ENCODE measurements at places on chromosomes 7 and 10. TPM values are rescaled to one million over a fixed set of nuclear protein-coding genes. Genes with fewer than 3 reads are reported as not detected.
A peak's percentile ranks its signal among the peaks of the same experiment; 100 is the strongest.

GRCh38 chr10:76514321-76514720 lies 1082.9 kb downstream of the LRMDA start:
- no peak for DNase-seq

GRCh38 chr10:24333736-24334135 lies 124.8 kb downstream of the KIAA1217 start:
- DNase-seq: no peak

DNA sequence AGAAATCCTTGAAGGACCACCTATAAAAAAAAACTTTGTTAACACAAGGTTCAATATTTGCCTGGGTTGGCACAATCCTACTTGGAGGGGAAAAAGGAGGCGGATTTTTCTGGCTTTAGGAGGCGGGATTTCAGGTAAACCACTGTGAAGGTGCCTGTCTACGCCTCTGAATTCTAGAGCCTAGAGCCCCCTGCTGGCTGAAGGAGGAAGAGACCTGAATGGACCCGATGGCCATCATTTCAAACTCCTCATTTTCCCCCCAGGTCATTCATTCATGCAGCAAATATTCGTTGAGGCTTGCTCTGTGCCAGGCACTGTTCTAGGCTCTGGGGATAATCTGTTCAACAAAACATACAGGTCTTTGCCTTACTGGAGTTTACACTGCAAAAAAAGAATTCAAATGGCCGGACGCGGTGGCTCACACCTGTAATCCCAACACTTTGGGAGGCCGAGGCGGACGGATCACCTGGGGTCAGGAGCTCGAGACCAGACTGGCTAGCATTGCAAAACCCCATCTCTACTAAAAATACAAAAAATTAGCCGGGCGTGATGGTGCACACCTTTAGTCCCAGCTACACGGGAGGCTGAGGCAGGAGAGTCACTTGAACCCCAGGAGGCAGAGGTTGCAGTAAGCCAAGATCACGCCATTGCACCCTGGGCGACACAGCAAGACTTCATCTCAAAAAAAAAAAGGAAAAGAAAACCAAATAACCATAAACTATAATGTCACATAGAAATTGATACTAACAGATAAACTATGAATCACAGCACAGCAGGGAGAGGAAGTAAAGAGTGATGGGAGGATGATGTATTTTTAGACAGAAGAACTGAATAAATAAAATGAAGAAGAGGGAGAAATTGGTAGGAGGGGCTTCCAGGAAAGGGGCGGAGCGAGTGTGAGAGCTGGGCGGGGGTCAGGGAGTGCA lies 90.1 kb upstream of the NFE2L3 start:
- peak; percentile 56 for DNase-seq

- DNase-seq: no peak
Measured at GRCh38 chr7:36236073-36236472, 83.0 kb downstream of the EEPD1 start.

GRCh38 chr7:124630395-124630794 lies 135.2 kb downstream of the GPR37 start:
- no peak for DNase-seq

DNA sequence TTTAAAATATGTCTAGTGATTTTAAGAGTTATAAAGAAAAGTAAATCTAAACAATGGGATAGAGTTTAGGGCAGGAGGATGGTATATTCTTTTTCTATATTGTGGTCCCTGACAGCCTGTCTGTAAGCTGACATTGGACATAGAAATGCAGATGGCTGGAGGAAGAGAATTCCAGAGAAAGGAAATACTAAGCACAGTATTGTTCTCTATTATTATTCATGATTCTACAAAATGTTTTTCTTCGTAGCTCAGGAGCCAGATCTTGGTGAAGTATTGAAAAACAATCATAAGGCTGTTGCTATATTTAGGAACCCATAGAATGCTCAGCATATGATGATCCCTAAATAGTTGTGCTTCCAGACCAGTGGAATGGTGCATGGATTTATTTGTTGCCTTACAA lies 117.0 kb upstream of the FAM3C start:
- DNase-seq: no peak

- DNase-seq: no peak
Measured at GRCh38 chr10:44398747-44399658, 14.1 kb upstream of the CXCL12 start.

- DNase-seq: no peak
Measured at GRCh38 chr10:36253731-36254130, 611.6 kb upstream of the FZD8 start.

The PNLIPRP2 gene
- total RNA-seq: 0.82 TPM

DNA sequence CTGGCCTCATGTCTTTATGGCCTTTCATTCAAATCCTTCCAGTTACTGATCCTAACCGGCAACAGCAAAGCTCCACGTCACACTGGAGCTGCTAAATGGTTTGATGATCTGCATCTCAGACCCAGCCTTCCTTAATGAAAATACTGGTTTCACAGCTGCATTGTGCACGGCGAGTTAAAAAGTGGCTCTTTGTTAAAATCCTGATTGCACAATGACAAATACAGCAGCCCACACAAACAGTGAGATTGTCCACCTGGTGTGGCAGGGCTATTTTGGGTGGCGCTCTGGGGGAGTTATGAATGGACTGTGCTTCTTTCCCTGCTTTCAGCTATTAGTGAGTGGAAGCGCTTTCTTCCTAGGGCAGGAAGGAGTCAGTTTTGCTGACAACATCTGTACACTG lies 63.4 kb upstream of the C1QL3 start:
- DNase-seq: no peak

The MYOZ1 gene
- total RNA-seq: not detected

GRCh38 chr10:59622320-59623132 lies 87.1 kb downstream of the SLC16A9 start:
- peak; percentile 4 for DNase-seq

DNA sequence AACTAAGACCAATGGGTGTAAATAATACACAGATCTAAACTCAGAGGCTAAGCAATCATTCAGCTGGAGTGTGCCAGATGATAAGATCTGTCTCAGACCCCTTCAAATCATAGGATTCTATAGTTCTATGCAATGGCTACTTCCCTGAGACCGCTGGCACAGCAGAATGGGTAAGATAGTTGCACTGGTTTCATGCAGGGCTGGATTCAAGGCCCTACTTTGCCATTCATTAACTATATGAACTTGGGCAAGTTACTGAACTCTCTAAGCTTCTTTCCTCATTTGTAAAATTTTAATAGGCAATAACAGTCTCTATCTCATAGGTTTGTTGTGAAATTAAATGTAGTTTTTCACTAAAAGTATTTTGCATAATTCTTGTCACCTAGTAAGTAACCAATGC lies 62.0 kb downstream of the TFEC start:
- no peak for DNase-seq

DNA sequence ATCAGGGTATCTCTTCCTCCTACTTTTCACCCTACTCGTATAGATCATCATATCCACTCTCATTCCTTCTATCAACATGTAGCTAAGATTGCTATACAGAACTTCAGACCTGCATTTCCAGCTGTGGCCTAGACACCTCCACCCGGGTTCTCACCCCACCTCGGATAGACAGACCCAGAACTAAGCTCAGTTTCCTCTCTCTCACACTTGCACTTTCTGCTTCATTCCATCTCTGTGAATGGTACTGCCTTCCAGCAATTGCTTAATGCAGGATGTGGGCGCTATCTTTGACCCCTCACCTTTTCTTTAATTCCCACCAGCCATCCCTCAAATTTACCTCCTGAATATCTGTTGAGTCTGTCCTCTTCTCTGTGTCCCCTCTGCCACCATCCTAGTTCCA lies 35.7 kb downstream of the AGK start:
- no peak for DNase-seq

DNA sequence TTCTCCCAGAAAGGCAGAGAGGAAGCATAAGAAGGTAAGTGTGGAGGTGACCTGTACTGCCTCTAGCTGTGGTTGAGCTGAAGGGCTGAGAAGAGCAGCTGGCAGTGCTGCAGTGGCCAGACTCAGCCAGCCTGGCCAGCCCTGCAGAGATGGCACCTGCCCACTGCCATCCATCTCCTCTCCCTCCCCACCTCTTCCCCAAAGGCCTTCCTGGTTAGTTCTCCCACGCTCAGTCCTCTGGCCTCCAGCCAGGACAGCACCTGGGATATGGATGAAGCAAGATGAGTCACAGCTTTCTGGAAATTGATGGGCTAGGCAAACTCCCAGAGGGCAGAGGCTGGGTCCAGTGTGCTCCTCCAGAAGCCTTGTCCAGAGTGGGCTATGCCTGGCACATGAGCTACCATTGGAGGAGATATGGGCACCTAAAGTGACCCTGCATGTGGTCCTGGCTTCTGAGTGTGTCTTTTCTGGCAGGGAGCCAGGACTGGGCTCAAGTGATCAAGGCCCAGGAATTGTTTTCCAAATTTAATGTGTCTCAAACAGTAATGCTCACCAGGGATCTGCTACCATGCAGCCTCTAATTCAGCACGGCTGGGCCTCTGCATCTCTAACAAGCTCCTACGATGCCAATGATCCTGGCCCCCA lies 81.0 kb upstream of the CACUL1 start:
- DNase-seq: no peak

The SSMEM1 gene
- total RNA-seq: not detected

The PSTK gene
- 5.2 TPM for total RNA-seq

GRCh38 chr10:61903221-61903927 lies 1.9 kb downstream of the ARID5B start:
- peak; percentile 55 for DNase-seq

DNA sequence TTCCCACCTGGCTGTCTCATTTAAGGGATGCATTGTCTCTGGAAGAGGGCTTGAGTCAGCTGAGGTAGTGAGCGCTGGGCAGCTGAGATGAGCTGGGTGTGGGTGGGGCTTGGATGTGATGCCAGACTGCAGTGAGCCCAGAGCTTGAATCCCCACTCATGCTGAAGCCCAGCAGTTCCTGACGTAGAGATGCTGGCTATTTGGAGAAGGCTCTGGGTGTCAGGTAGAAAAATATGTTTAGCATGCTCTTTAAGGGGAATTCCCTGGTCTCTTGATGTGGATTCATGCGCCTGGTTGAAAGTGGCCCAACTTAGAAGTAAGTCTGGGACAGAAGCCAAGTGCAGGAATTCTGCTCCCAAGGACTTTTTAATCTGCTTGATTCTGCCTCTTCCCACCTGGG lies 241.5 kb upstream of the IGFBP3 start:
- no peak for DNase-seq

DNA sequence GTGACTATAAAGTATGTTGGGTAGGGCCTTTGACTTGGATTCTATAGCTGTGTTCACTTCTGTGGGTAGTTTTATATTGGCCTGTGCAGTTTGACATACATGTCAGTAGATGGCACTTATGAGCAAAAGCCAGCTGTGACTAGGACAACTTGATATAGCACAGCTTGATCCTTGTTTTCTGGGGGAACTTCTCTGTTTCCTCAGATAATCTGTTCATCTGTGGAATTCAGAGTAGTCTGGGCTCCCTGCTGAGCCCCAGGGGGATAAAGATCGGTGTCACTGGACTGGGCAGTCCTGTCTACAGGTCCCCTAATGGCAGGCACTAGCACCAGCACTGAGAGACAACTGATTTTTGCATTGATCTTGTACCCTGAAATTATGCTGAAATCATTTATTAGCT lies 25.4 kb downstream of the CYP2C9 start:
- no peak for DNase-seq

The ATP6V0A4 gene
- total RNA-seq: not detected

The TLL2 gene
- total RNA-seq: 0.15 TPM

DNA sequence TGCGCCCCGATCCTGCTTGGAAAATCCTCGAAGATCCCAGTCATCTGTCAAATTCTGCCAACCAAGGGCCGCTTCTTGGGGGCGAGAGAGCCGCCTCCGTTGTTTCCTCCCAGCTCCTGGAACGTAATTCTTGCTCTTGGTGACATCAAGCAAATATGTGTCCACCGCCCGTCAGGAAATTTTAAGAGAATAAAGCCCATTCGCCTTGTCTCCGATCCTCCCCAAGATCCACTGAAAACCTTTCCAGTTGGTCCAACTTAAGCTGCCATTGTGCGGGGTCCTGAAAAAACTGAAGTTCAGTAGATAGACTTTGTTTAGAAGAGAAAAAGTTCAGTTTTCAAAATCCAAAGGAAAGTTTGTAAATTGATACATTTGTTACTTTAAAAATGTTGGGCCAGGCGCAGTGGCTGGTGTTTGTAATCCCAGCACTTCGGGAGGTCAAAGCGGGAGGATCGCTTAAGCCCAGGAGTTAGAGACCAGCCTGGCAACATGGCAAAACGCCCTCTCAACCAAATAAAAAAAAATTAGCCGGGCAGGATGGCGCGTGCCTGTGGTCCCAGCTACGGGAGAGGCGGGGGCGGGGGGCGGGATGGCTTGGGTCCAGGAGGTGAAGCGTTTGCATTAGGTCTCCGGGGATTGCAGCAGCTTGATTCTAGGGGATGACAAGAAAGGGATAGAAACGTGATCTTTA lies 1.0 kb upstream of the ZNF800 start:
- DNase-seq: no peak

DNA sequence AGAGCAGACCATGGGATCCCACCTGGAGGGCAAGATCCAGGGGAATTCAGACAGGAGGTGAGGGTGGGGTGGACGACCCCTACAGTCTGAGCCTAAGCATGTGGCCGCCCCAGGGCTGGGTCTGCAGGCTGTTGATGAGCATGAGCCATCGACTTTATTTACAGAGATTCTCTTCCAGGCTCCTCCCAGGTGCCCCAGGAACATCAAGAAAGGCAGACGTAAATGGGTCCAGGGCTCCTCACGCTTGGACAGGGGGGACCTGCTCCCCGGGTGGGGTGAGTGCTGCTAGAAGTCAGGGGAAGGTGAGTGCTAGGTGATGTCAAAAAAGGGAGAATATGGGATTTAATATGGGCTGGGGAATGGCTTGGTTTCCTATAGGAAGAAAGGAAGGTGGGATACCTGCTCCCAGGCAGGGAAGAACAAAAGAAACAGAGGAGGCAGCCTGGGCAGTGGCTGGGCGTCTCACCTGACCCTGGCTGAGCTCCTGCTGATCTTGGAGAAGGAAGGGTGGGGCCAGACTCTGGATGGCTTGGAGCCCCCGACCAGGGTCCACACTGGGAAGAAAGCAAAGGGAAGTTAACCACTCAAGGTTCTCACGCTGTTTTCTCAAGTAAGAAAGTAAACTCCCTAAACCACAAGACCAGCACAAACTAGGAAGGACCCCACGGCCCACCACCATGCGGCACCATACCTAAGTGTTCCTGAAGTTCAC lies 162.1 kb upstream of the SHH start:
- no peak for DNase-seq

- DNase-seq: no peak
Measured at GRCh38 chr10:16156681-16157080, 280.1 kb upstream of the PTER start.

DNA sequence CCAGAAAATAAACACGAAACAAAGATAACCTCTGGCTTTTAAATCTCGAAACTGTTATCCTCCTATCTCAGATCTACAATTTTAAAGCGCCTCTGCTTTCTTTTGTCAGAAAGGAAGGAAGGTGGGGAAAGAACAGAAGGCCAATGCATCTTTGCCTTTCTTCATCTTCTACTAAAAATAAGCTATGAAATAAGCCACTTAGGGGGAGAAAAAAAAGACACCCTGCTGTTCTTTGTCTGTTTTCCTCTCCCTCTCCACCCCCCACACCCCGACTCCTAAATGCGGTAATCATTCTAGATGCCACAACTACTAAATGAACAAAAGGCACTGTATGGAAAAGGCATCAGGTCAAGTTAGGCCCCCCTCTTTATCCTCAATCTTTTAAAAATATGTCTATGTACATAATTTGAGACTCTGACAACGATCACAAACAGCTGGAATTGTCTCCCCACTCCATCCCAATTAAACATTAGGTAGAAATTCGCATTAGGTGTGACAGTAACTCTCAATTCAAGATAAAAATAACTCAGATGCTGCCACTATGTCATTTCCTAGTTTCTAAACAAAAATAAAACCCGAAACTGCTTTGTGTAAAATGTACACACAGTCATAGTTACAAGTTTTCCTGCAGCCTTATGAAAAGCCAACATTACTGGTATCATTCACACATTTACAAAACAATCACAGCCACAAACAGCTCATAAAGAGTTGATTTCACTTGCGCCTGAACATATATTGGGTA lies 2.4 kb downstream of the UBE2H start:
- no peak for DNase-seq

Measured in T-cell (primary cell).